Fibroblast of gingiva (primary cell): ENCODE measurements at places on chromosomes 11 and 22.

DNA sequence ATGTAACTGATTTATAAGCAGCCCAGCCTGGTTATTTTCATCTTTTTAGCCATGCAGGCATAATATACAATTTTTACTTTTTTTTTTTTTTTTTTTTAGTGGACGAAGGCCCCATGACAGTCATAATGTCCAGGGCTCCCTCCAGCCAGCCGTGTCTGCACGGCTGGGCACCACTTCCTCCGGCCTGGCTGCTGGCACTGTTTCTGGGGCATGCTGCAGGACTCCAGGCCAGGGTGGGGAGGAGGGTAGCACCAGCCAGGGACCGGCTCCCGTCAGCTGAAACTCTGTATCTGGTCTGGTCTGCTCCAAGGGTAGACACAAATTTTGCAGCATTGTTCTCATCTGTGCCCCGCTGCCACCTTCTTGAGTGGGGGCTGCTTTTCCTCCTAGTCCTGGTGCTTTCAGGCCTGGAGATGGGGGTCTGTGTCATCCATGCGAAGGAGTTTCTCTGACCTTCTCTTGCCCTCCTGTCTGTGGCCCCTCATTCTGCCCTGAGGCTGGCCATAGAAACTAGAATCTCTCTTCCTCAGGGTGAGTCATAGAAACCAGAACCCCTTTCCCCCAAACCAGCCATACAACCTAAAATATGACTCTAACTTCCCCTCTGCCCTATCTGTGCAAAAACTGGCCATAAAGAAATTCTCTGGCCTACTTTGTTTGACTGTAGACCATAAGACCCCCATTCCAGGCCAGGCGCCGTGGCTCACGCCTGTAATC is 9.2 kb upstream of the RRP7A start:
- DNase-seq = no peak

GRCh38 chr11:133070791-133071190 is 461.5 kb downstream of the OPCML start:
- no peak for DNase-seq

DNA sequence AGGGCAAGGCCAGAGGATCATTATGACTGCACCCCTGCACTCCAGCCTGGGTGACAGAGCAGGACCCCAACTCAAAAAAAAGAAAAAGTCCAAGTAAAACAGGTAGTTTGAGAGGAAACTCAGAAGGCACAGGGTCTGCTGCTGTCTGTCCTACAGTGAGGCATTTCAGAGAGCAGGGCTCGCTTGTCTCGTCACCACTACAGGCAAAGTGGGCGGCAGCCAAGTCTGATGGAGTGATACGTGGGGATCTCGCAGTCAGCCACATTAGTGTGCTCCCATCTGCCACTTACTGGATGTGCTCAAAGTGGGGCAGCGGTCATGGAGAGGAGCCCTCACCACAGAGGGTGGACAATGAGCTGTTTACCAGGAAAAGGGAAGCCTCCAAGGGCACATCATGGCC is 42.1 kb downstream of the PI4KA start:
- no peak for DNase-seq

DNA sequence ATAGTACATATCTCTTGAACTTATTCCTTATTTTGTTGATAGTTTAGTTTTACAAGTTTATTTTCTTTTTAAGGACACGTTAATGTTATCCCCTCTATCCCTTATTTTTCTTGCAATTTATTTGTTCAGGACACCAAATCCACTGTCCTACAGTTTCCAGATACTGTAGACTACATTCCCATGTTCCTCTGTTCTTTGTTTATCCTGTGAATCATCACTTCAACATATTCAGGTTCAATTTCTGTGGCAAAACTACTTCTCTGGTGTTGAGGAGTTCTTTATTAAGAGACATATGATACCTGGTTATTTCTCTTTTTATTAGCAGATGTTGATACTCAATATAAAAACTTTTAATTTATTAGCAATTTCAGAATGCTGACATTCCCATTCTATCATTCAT is 72.8 kb upstream of the CLNS1A start:
- DNase-seq = no peak

- no peak for DNase-seq
Observed at GRCh38 chr22:41524809-41525449, 19.3 kb downstream of the POLR3H start.

DNA sequence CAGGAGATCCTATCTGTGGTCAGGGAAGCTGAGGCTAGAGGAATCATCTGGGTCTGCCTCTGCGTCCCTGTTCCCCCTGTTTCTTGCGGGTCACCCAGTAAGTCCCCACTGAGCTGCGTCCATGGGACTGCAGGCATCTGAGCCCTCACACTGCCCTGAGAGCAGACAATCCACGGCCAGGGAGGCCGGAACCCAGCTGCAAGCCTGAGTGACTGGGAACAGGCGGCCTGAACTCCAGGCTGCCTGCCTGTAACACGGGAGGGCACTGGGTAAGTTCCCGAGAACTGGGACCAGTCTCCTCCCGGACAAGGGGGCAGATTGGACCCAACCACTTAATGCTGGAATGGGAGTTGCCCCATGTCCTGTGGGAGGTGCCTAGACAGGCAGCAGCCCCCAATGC is 727.4 kb downstream of the BRD1 start:
- no peak for DNase-seq

DNA sequence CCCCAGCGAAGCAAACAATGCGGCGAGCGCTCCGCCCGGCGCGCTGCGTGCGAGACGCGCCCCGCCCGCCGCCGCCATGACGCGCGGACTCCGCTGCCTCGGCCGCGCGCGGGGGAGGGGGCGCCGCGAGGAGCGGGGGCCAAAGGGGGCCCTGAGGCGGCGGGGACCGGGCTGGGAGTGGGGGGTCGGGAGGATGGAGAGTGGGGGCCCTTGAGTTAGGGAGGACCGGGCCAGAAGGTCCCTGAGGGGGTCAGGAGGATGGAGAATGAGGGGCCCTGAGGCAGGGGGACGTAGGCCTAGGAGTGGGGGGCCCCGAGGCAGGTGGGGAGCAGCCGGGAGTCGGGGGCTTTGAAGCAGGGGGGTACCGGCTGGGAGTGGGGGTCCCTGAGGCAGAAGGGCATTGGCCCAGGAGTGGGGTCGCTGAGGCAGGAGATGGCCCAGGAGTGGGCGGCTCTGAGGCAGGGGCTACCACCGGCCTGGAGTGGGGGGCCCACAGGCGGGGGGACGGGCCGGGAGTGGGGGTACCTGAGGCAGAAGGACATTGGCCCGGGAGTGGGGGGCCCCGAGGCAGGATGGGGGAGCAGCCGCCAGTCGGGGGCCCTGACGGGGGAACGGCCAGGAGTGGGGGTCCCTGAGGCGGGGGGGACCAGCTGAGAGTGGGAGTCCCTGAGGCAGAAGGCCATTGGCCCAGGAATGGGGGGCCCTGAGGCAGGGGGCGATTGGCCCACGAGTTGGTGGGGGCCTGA is at the start of gene BRD1:
TSS of gene BRD1 (minus strand) at position 21 of the 746 bp plus-strand sequence. CDS start 3,556 bp downstream, outside the sequence.
- peak; percentile 69 for DNase-seq

- DNase-seq = no peak
Observed at GRCh38 chr22:42154293-42155052, 23.9 kb upstream of the CYP2D6 start.

GRCh38 chr11:113651023-113651422 is 55.1 kb downstream of the TMPRSS5 start:
- no peak for DNase-seq

DNA sequence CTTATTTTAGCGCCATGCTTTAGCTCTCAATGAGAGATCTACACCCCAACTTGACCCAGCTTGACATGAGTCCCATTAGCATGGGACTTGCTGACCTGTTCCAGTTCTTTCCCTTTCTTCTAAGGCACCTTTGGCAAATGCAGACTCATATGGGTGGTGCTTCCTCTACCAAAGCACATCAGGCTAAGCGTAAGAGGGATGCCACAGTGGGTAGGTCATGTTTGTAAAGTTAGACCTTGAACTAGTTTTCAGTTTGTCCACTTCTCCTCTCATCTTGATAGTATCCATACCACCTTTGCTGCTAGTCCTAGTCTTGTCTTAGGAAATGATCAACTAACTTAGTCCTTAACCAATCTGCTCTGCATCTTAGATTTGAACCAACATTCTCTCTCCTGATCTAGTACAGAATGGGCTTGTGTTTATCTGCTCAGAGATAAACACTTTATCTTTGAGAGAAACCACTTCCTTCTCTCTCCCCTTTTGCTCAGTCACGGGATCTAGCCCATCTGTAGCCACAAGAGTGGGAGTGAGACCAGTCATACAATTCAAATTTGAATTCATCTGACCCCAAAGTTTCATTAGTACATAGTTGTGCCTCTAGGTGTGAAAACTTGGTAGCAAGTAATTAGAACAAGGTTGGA is 72.1 kb upstream of the CD44 start:
- no peak for DNase-seq

- no peak for DNase-seq
Observed at GRCh38 chr22:26806445-26807175, 149.2 kb downstream of the MIAT start.

DNA sequence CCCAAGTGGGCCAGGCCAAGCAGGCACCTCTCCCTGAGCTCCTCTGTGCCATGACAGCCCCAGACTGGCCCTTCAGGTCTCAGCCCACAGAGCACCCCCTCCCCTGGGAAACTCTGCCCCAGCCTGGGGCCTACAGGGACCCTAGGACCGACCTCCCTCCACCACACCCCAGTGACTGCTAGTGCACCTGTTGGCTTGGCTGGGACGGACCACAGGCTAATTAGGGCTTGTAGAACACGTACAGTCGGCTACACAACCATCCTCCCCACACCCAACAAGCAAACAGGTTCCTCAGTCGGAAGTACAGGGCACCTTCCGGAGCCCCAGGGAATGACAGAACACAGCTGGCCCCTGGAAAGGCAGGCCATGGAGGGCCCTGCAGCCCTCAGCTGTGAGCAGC is 4.3 kb downstream of the SBF1 start:
- DNase-seq = no peak

DNA sequence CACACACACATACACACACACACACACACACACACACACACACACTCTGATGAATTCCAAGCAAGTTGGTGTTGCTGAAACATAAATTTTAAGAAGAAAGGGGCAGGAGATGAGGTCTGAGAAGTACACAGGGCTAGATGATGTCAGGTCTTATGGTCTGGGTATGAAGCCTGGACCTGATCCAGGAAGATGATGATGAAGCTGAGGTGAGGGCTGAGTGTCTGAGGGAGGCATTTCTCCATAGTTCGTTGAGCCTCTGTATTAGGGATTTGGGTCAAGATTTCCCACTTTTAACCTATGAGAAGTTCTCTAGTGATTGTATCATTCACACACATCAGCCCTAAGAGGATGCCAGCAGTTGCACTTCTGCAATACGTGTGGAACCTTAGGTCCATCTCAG is 32.6 kb downstream of the KREMEN1 start:
- no peak for DNase-seq

DNA sequence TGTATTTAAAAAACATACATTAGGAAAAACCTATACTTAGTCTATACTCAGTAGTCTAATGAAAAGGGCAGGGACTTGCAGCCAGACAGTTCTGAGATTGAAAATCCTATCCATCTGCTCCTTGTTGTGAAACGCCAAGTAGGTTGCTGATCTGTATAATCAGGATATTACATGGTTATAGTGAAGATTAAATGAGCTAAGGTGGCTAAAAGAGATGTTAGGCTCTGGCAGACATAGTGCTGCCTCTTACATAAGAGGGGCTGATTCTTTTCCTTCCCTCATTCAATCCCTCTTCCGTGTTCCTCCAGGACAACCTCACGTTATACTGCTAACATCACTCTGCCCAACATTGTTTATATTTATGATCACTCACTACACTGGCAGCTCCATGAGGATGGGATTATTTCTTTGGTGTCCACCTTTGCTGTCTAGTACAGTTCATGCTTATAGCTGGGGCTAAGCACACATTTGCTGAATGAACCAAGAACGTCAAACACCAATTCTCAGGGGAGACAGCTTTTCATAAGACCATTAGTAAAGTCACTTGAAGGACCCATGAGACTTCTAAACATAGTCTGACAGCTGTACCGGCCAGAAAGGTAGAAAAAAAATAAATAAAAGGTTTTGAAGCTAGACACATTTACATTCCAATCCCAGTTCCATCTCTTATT is 46.3 kb downstream of the GAB2 start:
- no peak for DNase-seq

- DNase-seq = no peak
Observed at GRCh38 chr11:3854660-3854976, 846 bp upstream of the STIM1 start.

- DNase-seq = no peak
Observed at GRCh38 chr11:127071606-127072005, 71.0 kb upstream of the KIRREL3 start.

DNA sequence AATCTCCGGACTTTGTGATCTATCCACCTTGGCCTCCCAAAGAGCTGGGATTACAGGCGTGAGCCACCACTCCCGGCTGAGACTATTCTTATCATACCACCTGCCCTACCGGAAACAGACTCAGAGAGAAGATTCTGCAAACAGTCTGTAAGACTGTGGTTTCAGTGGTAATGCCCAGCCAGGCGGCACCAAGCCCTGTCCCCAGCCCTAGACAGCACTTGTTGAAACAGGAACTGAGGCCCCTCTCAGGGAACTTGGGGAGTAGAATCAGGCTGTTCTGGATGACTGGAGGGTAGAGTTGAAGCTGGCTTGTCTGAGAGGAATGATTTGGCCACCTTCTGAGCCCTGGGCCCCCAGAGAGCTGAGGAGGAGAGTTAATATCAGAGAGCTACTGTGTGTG is 1.3 kb upstream of the INSC start:
- no peak for DNase-seq

- no peak for DNase-seq
Observed at GRCh38 chr11:132751516-132752250, 780.6 kb downstream of the OPCML start.

DNA sequence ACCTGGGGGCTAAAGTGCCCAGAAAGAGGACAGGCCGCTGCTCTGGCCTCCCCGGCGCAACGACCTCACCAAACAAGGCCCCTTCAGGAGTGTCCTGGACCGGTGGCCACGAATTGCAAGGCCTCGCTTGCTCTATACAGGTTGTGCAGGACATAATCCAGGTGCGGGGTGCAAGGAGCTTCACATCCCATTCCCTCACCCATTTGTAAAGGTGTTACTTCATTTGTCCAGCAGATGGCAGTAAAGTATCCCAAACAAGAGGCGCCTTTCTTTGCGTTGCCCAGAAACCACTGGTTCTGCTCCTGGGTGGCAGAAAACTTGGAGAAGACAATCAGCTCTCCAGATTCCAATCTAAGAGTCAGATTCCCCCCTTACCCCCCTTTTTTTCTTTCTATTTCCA is 35.9 kb upstream of the PRDM11 start:
- peak; percentile 63 for DNase-seq

GRCh38 chr11:126348806-126349582 is 6.5 kb upstream of the ST3GAL4 start:
- DNase-seq = peak; percentile 72

- DNase-seq = no peak
Observed at GRCh38 chr11:73019996-73020395, 122.1 kb downstream of the FCHSD2 start.

DNA sequence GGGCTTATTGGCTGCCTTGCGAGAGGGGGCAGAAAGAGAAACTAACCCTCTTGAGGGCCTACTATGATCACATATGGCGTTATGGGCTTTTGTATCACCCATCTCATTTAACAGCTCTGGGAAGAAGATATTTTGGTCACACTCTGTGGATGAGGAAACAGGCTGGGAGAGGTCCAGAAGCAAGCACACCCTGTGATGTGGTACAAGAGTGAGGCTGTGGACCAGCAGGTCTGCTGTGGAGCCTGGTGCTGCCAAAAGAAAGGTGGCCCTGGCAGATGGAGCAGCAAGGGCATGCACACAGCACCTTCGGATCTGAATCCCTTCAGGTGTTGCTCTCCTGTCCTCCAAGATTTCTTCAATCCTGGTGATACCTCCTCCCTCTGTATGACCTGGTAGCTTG is 64.1 kb downstream of the KCNC1 start:
- DNase-seq = no peak
